ENCODE measurements at places on chromosomes 4 and X.
A peak's percentile ranks its signal among the peaks of the same experiment; 100 is the strongest.

- no peak for DNase-seq
Measured at GRCh38 chrX:155857561-155857960, 23.6 kb upstream of the VAMP7 start.

DNA sequence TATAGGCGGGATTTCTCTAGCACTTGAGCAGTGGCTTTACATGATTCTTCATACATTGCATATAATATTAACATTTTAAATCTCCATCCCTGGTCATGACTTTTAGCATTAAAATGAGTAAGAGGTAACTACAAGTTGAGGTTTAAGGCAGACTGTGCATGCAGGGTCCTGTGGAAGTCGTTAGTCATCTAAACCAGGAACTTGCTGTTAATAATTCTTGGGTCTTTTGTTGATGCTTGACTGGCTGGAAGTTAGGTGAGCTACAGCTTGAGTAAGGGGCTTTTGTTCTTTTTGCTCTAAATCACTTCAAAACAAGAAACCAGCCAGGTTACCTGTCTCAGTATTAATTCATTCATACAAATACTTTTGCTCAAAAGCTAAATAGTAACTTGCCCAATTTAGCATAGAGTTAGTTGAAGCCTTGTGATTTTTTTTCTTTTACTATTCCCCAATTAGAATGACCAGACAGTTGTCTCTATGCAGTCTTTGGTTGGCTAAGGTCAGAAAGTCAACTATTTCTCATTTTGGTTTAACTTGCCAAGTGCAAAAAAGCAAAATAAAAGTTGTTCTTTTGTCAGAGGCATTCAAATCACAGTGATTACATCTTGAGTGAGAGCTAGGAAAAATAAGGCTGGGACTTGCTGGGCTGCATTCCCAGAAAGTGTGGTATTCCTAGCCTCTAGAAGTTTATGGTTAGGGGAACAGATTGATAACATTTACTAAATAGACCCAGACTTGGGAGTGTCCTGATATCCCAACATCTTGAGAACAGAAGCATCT is 516.9 kb downstream of the PDHA2 start:
- DNase-seq, result no peak

GRCh38 chrX:74421740-74422352 is 553 bp downstream of the SLC16A2 start:
- DNase-seq, result peak; percentile 3

DNA sequence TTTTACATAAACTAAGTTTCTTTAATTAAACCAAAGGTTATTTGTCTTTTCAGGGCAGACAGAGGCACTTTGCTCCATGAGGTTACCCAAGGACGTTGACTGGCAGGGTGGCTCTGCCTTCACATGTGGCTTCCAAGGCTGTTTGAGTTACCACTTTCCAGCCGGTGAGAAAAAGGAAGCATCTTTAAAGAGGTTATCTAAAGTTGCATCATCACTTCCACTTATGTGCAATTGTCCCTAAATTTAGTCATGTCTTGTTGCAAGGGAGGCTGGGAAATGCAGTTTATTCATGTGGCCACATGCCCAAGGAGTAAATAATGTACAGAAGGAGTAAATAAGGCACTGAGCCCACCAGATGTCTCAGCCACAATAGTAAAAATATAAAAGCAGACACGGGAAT is 29.0 kb upstream of the RAP1GDS1 start:
- DNase-seq, result peak; percentile 2

GRCh38 chr4:74197080-74197479 is 39.2 kb downstream of the MTHFD2L start:
- DNase-seq, result no peak

All from natural killer cell (primary cell).